ENCODE measurements at places on chromosomes 7 and 10.

- DNase-seq = no peak
These were observed 77.8 kb downstream of the SHH start for GRCh38 chr7:155734445-155734809.

GRCh38 chr10:99598781-99599509 lies 21.3 kb downstream of the SLC25A28 start:
- no peak for DNase-seq

- no peak for DNase-seq
These were observed 240.0 kb upstream of the AUTS2 start for GRCh38 chr7:69358163-69358821.

DNA sequence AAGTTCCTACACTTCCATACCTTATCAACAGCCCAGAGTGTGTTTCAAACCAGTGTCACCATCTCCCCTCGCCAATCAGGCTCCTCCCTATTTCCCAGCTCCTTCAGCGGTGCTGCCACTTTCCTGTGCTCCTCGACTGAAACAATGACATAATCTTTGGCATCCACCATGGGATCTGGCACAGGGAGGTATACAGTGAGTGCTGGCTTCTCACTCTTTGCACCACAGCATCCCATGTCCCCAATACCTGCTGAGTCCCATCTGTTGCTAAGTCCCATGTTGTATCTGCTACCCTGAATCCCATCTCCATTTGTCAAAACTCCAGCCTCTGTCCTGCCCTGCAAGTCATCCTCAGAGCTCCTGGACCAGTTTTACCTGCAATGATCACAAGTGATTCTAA lies 15.4 kb downstream of the PAXIP1 start:
- no peak for DNase-seq

- DNase-seq = no peak
These were observed 29.0 kb downstream of the PRPF18 start for GRCh38 chr10:13615650-13616300.

- DNase-seq = peak; percentile 30
These were observed 96.4 kb downstream of the CCSER2 start for GRCh38 chr10:84424731-84425167.

GRCh38 chr10:33600381-33600780 lies 265.9 kb upstream of the NRP1 start:
- DNase-seq = no peak

- DNase-seq = no peak
These were observed 29.5 kb downstream of the WASL start for GRCh38 chr7:123719197-123719721.

DNA sequence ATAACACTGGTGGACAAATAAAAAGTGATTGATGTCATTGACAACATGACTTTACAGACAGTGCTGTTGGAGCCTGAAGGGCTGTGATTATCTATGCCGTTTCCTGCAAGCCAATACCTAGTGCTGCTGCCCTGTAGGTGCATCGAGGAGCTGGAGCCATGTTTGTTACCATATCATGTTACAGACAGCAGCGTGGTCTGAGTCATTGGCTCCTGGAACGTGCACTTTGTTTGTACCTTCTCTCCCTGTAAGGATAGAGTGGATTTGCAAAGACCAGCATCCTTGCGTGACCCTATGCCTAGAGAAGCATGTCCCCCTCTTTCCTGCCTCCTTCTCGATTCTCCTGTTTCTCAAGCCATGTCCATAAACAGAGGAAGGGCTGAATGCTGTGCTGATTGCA lies 597.2 kb downstream of the TYW1 start:
- DNase-seq = no peak

- DNase-seq = peak; percentile 86
These were observed 19.4 kb downstream of the SFTPD start for GRCh38 chr10:79929409-79929904.

- DNase-seq = no peak
These were observed 514.7 kb downstream of the GRID1 start for GRCh38 chr10:85851934-85852333.

- no peak for DNase-seq
These were observed 538.7 kb upstream of the MGMT start for GRCh38 chr10:128928231-128928836.

GRCh38 chr10:10897400-10897799 lies 120.3 kb upstream of the CELF2 start:
- no peak for DNase-seq

DNA sequence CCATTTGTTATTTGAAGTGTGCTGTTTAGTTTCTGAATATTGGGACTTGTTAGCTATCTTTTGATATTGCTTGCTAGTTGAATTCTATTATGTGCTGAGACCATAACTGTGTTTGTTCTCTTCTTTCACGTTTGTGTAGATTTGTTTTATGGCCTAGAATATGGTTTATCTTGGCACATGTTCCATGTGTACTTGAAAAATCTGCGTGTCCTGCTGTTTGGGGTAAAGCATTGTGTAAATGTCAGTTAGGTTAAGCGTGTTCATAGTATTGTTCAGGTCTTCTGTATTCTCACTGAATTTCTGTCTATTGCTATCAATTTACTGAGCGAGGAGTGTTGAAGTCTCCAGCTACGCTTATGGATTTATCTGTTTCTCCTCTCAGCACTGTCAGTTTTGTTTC lies 19.4 kb downstream of the MMP21 start:
- no peak for DNase-seq

DNA sequence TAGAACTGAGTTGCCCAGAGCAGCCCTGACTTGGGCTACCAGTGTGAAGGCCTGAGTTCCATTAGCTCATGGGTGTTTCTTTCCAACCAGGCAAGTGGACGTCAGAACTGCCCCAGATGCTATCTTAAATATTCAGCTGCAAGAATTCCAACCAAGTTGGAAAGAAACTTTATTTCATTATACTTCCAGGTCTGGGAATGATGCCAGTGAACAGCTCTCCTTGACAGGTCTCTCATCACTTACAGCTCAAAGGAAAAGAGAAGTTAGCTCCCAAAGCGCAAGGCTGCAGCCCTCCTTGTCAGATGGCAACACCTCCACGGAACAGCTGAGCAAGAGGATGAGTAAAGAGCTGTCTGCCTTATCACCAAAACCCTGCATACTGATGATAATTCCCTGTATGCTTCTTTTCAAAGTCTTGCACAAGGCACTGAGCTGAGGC lies 255.5 kb upstream of the AOAH start:
- DNase-seq = no peak

GRCh38 chr10:106609470-106610266 lies 554.8 kb downstream of the SORCS1 start:
- no peak for DNase-seq

GRCh38 chr7:135843214-135843613 lies 94.6 kb upstream of the FAM180A start:
- no peak for DNase-seq

DNA sequence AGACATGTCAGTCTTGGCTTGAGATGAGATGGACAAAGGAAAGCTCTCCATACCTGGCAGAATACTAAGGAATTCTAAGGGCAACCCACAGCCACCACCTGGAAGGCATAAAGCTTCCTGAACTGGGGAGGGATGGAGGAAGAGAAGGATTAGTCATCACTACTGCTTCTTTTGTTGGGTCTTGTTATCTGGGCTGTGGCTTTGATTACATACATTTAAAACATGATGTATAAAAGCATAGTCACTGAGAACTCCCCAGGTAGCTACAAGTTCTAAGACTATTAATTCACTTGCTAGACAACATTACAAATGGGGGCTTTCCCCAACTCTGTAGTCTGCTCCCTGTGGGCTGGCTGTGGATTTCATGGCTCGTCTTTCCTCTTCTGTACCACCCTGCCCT lies 58.2 kb downstream of the RBM33 start:
- DNase-seq = no peak

- no peak for DNase-seq
These were observed 229.5 kb downstream of the PTPRN2 start for GRCh38 chr7:158357898-158358821.

- DNase-seq = no peak
These were observed 2.9 kb downstream of the POLM start for GRCh38 chr7:44079331-44080021.

- no peak for DNase-seq
These were observed 47.4 kb downstream of the LMBR1 start for GRCh38 chr7:156845379-156846101.

Data from activated naive CD4-positive, alpha-beta T cell treated with anti-CD3 and anti-CD28 coated beads, Interleukin-2, amount 10 ng/mL, durations not matched to agents 7 days and 5 days (primary cell).